ENCODE measurements at places on chromosomes 1 and 21.

DNA sequence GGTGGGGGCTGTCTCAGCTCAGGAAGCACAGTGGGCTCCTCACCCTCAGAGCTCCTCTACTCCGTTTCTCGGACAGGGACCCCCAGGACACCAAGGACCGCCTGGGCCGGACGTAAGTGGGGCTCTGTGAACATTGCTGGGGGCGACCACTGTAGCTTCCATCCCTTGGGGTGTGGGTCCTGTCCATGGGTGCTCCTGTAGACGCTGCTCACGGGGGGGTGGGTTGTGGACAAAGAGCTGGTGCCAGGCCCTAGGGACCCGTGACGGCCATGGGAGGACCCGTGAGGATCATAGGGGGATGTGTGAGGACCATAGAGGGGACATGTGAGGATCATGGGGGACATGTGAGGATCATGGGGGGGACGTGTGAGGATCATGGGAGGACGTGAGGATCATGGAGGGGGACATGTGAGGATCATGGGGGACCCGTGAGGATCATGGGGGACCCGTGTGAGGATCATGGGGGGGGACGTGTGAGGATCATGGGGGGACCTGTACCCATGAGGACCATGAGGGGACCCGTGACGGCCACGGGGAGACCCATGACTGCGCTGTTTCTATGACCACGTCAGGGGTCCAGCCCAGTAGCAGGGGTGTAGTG, 18.1 kb downstream of the COL6A1 start:
- no peak for DNase-seq

DNA sequence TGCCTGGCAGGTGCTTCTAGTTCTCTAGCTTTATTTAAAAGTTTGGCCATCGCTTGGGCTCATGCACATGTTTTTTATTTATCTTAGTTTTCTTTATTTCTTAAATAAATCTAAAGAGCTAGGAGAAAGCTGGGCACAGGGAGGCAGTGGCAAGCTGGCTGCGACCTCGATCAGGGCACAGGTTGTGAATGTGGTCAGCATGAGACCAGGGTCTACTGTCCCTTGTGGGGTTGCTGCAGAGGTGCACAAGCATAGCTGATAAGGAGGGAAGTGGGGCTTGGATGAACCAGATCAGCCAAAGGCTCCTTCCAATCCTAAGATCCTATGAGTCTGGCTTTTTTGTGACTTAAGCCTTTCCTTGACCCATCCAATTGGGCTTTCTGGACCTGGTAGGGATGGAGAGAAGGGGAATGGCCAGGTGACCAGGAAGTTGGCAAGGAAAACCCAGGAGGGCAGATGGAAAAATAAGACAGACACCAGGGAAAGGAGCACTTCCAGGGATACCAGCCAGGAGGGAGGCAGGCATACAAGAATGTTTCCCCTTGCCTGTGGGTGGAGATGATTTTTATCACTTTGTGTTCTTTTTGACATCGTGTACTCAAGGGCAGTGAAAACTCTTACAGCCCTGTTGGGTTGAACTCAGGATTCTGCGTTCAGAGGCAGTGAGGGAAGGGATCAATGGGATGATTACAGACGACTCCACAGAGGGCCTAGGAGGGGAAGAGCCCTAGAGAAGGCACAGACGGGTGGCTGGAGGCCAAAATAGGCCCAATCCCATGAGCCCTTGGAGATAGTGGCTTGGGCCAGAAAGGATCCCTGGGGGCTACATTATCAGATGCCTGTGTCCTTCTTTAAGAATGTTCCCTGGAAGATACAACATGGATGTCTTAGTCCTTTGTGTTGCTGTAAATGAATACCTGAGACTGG, 8.5 kb downstream of the CYP4B1 start:
- no peak for DNase-seq

GRCh38 chr1:234584926-234585325, 25.1 kb downstream of the IRF2BP2 start:
- DNase-seq: no peak

- DNase-seq: no peak
Observed at GRCh38 chr1:188514917-188515316, 1686.2 kb downstream of the PLA2G4A start.

- no peak for DNase-seq
Observed at GRCh38 chr1:78712467-78713051, 62.9 kb downstream of the IFI44 start.

- DNase-seq: no peak
Observed at GRCh38 chr1:10714337-10715114, 81.9 kb downstream of the CASZ1 start.

GRCh38 chr21:42617486-42617885, 35.9 kb upstream of the PDE9A start:
- no peak for DNase-seq

Measured in activated CD4-positive, alpha-beta T cell treated with anti-CD3 and anti-CD28 coated beads, Interleukin-2, amount 50 U/mL, for 24 hours (primary cell).